ENCODE measurements at places on chromosomes 12 and 14.

- no peak for DNase-seq
Measured at GRCh38 chr12:62537551-62537950, 70.9 kb downstream of the MON2 start.

DNA sequence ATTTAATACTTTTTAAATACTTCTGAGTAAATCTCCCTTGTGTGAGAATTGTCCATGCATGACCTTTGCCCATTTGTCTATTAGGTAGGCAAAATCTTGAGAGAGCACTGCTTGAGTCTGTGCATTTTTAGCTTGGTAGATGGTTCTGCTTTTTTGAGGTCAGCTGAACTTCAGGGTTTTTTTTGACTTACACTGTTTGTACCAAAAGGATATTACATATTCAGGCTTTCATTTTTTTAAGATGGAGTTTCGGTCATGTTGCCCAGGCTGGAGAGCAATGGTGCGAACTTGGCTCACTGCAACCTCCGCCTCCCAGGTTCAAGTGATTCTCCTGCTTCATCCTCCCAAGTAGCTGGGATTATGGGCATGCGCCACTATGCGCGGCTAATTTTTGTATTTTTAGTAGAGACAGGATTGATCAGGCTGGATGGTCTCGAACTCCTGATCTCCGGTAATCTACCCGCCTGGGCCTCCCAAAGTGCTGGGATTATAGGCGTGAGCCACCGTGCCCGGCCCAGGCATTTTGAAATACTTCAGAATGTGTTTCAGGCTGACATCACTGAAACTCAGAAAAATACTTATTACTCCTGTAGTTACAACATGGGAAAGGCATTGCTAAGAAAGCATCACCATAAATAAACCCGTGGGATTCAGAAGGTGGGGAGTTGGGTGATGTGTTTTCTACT is 11.1 kb downstream of the RASSF3 start:
- DNase-seq = no peak

GRCh38 chr12:80598004-80598606 is 109.3 kb upstream of the MYF6 start:
- DNase-seq = no peak

DNA sequence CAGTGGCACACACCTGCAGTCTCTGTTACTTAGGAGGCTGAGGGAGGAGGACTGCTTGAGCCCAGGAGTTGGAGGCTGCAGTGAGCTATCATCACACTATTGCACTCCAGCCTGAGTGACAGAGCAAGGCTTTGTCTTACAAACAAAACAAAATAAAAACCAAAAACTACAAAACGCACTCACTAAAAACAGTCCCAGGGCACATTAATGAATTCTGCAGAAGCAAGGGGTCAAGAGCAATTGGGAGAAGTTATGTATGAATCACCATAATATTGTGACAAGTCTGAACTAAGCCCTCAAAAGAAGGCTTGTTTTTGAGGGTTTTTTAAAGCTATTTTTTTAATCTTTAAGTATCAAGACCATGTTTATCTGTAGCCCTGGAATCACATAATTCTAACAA is 201.1 kb downstream of the MED13L start:
- no peak for DNase-seq

- no peak for DNase-seq
Measured at GRCh38 chr14:95452893-95453712, 63.3 kb downstream of the SYNE3 start.

DNA sequence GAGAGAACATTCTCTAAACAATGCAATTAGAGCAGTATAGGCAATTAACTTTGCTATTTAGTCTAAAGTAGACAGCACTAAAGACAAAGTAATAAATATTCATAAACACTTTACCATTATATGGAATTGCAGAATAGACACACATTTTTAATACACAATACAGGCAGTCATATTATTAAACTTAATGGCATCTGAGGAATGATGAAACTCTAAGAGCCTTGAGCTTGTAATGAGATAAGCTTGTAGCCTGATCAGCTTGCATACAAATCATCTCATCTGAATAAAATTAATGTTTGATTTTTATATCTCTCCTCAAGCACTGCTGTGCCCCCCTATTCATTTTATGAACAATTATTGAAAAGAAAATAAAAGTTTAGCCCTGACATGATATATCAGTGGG is 107.6 kb downstream of the MGAT4C start:
- no peak for DNase-seq

GRCh38 chr14:65860956-65861611 is 448.6 kb downstream of the FUT8 start:
- no peak for DNase-seq

GRCh38 chr14:76306131-76306530 is 69.8 kb upstream of the ESRRB start:
- DNase-seq = no peak

DNA sequence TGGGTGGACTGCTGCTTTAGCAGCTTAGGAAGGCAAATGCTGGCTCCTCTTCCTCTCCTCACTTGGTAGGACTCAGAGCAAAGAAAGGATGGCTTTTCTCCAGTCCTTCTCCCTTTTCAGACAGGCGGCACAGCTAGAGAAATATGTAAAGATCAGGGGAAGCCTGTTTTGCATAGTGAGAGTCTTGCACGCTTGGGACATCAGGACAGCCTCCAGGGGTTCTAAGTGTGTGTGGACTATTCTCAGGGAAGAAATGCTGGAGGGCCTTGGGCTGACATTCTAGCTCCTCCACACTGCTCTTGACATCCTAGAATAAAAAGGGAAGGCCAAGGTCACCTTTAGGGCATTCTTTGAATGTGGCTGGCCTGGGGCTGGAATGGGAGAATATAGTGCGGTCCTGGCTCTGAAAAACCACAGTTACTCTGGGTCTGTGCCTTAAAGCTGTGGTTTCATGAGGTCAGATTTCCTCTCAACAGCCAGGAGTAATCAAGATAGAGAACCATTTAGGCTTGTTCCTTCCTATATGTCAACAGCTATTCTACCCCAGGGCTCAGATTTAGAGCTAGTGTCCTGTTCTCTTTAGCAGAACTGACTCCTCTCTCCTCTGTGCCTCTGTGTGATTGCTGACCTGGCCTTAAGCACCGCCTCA is 24.3 kb downstream of the CMA1 start:
- no peak for DNase-seq

GRCh38 chr12:754851-755562 is 2.6 kb downstream of the WNK1 start:
- DNase-seq = peak; percentile 46

- DNase-seq = no peak
Measured at GRCh38 chr14:89540830-89541470, 123.9 kb upstream of the FOXN3 start.

GRCh38 chr12:22051114-22051698 is 5.2 kb downstream of the CMAS start:
- DNase-seq = no peak

GRCh38 chr14:23085458-23085857 is 9.5 kb downstream of the ACIN1 start:
- no peak for DNase-seq

DNA sequence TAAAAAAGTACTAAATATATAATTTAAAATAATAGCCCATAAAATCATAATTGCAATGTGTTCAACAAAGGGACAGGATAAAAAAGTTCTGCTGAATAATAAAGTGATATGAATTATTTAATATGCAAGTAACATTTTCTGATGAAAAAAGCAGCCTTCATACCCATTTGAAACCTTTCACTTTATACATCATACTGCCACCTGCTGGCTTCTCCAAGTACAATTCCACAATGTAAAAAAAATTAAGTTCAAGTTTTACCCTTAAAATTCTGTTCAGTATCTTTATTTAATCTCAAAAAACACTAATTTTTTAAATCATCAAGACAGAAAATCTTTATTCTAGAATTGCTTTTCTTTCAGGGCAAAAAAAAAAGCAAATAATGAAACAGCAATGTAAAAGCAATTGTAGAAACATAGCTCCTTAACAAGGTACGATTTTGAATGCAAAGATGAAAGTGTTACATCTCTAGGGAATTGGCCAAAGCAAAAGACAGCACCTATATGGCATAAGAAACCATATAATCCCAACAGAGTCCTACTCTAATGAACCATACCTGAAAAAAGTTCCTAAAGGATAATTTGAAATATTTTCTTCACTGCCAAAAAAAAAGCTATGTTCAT is 15.0 kb downstream of the MDM1 start:
- DNase-seq = no peak

DNA sequence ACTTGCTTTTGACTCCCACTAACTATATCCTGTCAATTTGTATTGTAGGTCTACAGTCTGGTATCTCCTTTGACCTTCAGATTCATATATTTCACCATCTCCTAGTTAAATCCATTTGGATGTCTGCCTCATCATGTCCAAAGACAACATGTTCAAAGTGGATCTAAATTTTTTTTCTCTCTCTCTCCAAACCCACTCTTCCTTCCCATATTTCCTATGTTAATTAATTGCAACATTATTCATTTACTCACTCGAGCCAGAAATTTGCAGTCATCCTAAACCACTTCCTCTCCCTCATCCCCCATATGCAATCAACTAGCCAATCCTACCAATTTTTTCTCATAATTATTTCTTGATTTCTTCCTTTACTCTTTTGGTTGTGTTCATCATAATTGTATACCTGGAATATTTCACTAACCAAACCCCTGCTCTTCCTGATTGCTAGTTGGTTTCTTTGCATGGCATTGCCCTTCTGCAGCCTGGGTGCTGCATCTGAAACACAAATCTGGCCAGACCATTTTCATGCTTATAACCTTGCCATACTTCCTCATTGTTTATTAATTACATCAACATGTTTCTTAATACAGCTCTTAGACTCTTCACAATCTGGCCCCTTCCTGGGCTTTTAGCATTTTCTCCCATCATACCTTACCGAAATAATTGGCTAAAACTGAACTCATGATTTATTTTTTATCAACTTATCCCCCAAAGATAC is 442.2 kb downstream of the ADAMTS20 start:
- DNase-seq = no peak

GRCh38 chr14:104100171-104101085 is 14.9 kb downstream of the ASPG start:
- DNase-seq = no peak

DNA sequence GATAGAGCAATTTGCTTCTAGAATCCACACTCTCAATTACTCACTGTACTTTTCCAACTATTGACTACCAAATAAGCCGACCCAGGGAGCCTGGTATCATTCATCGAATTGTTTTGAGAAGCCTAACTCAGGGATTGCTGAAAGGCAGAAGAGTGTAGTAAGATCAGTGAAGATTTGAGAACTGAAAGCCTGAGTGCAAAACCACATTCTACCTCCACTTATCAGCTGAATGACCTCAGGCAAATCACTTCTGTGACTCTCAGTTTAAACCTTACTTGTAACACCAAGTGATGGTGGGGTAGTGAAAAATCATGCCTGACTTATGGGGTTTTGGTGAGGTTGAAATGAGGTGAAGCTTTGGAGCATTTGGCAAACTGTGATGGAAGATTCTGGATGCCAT is 126.1 kb upstream of the MAX start:
- DNase-seq = no peak

- no peak for DNase-seq
Measured at GRCh38 chr14:71103662-71104484, 196.6 kb downstream of the PCNX1 start.

- DNase-seq = no peak
Measured at GRCh38 chr12:16636435-16637055, 30.6 kb upstream of the LMO3 start.

DNA sequence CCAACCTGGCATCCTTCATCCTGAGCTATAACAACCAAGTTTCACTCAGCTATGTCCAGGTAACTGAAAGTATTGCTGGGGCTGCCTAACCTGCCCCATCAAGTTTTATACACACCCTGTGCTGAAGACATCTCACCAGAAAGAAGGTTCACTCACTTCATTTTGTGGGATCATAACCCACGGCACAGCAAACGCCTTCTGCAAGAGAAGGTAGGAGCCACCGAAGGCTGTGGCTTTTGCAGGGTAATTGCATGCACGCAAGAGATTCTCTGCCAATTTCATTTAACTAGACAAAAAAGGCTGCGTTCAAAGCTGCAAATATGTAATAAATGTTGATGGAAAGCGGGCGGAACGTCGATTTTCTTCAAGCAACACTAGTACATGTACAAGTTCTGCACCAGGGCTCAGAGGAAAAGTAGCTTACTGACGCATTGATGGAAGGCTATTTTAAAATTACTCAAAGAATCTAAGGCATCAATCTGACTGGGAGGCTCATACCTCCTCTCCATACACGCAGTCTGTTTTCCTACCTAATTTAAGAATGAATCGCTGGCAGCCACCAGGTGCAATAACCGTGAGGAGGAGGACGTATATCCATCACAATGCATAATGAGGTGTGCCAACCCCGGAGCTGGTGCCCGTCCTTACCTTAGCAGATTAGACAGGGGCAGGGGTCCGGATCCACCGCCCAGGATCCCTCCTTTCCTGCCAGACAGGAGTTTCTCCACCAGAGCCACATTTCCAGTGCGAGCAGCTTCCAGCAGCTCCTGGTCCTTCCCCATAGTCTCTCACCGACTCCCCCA is 1.1 kb downstream of the ANKS1B start:
- DNase-seq = no peak

DNA sequence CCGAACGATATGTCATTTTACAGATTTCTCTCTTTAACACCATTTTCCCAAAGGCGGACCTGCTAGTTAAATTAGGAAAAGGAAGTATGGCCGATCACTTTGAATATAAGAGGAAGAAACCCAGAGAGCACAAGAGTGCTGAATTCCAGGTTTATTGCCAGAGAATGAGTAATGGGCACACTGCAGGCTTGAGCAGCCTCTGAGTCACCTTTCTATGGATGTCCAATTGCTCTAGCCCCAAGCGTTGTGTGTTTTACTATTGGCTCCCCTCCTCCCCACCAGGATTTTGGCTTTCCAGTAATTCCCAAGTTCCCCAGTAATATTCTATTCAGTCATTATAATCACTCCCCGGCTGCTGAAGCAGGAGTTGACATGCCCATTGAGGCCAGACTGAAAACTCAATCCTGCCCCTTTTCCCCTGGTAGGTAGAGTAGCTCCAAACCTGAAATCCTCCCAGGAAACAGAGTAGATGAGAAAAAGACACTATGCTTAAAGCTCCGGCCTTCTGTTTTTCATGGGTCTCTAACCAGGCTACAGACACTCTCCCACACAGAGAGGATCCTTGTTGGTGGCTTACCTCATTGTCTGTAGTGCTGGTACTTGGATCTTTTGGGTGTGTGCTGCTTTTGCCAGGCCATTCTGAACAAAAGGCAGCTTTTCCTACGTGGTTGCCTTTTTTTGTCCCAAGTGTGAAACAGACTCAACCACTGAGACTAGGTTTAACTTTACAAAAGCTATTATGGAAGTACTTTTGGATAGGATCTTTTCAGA is 704.3 kb upstream of the FLRT2 start:
- DNase-seq = no peak

DNA sequence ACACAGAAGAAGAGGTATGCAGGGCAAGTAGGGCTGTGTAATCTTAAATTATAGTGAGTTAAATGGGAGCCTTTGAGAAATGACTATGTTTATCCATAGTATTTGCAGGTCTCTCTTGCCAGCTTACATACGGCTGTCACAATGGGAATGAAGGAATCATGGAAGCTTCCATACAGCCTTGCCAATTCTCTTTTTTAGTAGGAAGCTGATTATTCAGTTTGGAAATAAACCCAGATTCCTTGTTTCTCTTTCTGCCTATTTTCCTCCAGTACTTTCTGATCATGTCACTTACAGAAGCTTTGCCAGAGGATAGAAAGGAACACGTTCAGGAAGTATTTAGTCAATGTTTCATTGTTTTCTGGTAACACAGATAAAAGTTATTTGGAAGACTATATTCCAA is 217.4 kb upstream of the DIO2 start:
- DNase-seq = no peak
